ENCODE measurements at places on chromosomes 2 and 18.

DNA sequence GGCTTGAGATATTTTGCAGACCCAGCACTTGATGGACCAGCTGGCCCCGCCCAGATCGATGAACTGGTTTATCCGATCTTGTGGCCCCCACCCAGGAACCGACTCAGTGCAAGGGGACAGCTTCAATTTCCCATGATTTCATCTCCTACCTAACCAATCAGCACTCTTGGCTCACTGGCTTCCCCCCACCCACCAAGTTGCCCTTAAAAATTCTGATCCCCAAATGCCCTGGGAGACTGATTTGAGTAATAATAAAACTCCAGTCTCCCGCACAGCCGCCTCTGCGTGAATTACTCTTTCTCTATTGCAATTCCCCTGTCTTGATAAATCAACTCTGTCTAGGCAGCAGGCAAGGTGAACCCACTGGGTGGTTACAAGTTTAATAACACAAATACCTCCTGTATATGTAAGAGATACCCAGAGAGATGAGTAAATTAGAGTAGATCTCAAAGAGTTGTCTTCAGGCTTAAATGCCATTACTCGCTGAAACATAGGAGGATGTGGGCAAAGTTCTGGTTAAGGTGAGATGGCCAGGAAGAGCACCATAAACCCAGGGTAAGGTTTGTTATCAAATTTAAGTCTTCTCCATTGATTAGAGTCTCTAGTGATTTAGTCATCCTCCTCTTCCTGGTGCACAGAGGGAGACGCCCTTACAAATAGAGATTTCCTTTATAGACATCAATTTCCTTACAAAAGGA, 222.8 kb downstream of the ARL4C start:
- DNase-seq, result peak; percentile 71

DNA sequence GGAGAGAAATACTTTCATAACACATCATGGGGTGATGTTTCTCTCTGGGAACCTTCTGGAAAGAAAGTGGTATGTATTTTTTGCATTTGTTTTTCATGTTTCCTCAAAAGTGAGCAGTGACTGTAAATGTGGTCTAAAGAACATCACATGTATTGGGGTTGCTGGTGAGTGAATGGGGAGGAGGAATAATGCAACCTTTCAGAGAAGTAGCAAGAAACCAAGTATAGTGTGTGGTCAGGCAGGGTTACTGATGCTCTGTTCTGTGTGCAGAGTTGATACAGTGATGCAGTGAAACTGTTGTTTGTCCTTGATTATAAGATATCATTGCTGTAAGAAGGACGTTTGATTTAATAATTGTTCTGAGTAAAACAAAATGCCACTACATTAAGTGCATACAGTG, 24.1 kb downstream of the ADNP2 start:
- no peak for DNase-seq

DNA sequence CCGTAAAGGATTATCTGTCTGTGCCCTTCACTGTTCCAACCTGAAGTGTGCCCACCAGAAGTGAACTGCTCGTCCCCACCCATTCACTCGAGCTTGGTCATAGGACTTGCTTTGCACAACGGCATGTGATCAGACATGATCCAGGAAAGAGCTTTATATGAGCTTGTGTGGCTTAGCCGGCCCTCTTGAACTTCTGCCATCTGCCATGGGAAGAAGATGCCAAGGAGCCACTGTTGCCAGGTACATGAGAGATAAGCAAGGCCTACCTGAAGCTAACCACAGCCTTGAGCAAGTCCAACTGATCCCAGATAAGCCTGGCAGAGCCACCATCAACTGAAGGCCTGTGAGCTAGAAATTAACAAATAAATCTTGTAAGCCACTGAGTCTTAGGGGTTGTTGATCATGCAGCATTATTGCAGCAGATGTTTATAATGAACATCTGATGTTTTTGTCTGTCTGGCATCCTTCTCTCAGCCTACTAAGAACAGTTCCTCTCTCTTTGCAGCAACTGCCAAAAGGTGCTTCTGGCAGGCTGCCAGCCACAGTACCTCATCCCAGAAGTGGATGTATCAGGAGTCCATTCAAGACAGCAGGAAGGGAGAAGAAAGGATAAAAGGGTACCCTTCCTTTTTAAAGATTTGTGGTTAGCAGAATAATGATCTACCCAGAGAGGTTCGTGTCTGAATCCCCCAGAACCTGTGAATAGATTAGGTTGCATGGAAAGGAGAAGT, 16.8 kb downstream of the DBI start:
- no peak for DNase-seq

DNA sequence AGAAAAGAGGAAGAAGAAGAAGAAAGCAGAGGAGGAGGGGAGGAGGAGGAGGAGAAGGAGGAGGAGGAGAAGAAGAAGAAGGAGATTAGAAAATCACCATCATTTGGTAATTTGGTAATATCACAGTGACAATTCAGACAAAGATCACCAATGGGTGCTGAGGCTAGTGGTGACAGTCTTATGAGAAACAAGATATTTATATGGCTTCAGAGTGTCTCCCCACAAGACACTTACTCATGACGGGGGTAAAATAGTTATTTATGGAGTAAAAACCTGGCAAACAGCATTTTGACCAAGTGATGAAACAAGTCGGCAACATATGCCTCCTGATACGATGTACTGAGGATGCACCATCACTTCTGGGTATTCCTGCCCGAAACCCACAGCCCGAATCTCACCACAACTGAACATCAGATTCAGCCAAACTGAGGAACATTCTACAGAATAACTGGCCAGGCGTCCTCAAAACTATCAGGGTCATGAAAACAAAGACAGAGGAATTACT, 4.9 kb downstream of the ASPRV1 start:
- DNase-seq, result no peak

GRCh38 chr18:2444201-2444875, 127.0 kb downstream of the METTL4 start:
- no peak for DNase-seq

DNA sequence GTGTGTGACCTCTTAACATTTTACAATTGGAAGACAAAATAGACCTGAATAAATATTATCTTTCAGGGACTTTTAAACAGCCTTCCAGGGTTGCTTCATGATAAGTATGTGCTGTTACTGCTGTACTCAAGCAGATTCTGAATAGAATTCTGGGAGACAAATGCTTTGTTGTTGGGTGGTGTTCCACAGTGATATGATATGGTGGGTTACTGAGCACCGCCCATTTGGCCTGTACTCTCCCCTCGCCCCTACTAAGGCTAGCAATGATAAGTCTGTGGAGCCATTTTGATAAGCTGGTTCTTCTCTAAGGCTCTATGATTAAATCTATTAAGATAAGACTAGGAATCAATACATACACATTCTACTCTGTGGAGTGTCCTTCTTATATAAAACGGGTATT, 89.8 kb upstream of the ITGA4 start:
- no peak for DNase-seq

DNA sequence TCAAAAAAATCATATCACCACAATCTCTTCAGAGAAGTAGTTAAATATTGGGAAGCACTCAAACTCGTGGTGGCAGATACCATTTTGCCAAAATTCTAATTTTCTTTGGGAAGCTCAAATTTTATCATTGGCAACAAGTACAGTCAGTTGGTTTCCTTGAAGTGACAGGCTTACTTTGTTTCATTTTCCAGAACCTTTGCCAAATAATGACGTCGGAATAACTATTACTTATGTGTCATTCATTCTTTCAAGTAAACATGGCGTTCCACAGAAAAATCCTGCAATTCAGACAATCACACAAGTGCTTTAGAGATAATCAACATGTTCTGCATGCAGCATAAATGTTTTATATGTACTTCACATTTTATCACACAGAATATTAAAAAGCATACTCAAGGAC, 5.4 kb downstream of the TTLL4 start:
- DNase-seq, result no peak

DNA sequence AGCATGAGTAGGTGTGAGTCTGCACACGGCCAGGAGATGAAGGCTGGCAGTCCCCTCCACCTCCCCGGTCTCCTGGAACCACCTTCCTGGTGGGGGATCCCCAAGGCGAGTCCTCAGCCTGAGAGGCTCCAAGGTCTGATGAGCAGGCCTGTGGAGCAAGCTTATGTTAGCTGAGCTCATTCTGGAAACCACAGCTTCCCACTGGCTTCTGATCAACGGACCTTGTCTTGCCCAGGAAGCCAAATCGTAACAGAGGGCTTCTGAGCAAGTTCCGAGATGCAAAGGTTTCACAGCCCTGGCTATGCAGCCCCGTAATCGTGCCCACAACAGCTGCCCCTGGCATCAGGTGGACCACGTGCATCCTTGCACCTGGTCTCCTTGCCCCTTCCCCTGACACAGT, 28.8 kb upstream of the GPR55 start:
- DNase-seq, result no peak

GRCh38 chr2:58407487-58407886, 166.4 kb upstream of the FANCL start:
- DNase-seq, result no peak

GRCh38 chr2:143691121-143691520, 561.9 kb downstream of the ARHGAP15 start:
- no peak for DNase-seq

- no peak for DNase-seq
Observed at GRCh38 chr18:47501946-47502345, 250.5 kb upstream of the SKOR2 start.

- DNase-seq, result no peak
Observed at GRCh38 chr2:118443596-118443995, 355.3 kb downstream of the INSIG2 start.

DNA sequence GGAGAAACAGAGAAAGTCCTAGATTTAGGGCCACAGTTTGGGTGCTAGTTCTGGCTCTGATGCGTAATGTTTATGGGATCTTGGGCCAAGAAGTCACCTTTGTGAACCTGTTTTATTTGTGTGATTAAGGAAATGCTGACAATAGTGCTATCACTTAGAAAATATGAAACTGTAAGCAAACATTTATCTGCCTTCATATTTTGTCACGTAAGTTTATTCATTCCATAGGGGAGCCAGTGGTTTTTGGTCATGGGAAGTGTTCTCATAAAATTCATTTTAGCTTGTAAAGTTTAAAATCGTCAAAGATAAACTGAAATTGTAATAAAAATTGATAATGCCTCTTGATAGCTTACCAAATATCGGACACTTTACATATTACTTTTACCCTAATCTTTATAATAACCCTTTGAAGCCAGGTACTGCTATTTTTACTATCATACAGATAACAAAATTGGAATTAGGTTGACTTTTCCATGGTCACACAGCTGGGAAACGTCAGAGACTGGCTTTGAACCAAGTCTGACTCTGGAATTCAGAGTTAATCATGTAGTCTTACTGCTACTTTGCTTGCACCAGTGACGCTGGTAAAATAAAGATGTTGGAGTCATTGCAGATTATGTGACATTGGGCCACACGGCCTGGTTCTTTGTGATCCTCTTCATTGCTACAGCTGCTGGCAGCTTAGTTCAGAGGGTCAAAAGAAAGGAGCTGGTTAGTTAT, 99.7 kb downstream of the ICA1L start:
- DNase-seq, result no peak

GRCh38 chr2:86584151-86584913, 21.1 kb upstream of the CHMP3 start:
- peak; percentile 46 for DNase-seq

- DNase-seq, result no peak
Observed at GRCh38 chr18:32548688-32549087, 78.0 kb upstream of the GAREM1 start.

Measured in CD4-positive, alpha-beta T cell treated with Interleukin-2 at 100 ng/mL for 4 hours (primary cell).